ENCODE measurements at places on chromosomes 2 and 18.

GRCh38 chr2:100036026-100036425, 106.4 kb downstream of the AFF3 start:
- DNase-seq = no peak

GRCh38 chr2:11444737-11445136, 21.2 kb downstream of the E2F6 start:
- DNase-seq = no peak

DNA sequence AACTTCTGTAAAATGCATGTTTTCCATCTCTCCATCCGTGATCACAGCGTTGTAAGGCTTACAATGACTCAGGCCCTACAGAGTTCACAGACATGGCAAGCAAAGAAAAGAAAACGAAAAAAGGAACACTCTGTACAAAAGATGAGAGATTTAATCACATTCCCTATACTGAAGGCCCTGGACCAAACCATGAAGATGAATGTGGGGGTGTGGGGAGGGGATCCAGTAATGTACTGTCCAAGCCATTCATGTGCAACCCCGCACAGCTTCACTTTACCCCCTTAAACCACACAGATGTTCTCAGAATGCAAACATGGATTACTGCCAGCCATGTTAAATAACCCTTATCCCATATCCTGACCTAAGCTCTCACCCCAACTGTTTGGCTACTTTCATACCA, 391.1 kb downstream of the NCKAP5 start:
- no peak for DNase-seq

- no peak for DNase-seq
Observed at GRCh38 chr18:8003878-8004675, 437.0 kb downstream of the PTPRM start.

GRCh38 chr2:126886211-126886915, 12.3 kb upstream of the TEX51 start:
- DNase-seq = peak; percentile 30

DNA sequence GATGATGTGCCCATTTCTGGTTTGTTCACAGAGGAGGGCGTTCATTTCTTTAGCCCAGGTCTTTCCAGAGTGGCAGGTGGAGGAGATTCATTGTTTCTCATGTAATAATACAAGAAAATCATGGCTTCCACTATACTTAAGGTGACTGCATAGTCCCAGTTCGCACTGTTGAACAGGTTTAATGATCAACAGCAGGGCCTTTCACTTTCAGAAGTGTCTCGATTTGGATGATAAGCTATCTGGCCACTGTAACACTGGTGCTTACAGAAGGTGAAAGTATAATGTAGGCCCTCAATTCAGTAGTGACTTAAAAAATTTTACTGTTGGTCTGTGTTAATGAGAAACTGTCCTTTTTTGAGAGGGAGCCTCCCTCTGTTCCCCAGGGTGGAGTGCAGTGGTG, 1.4 kb downstream of the RMC1 start:
- no peak for DNase-seq

GRCh38 chr18:9827793-9828505, 57.8 kb upstream of the TXNDC2 start:
- no peak for DNase-seq

DNA sequence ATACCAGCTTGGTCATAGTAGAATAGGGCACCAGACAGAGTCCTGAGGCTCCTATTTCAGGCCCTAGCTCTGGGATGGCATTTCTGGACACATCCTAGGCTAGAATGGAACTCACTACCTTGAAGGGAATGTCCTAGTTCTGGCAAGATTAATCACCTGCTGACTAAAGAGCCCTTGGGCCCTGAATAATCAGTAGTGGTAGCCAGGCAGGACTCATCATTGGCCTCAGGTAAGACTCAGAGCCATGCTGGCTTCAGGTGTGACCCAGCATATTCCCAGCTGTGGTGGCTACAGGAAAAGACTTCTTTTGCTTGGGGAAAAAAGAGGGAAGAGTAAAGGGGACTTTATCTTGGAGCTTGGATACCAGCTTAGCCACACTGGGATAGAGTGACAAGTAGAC, 131.0 kb upstream of the SRD5A2 start:
- DNase-seq = no peak

GRCh38 chr2:241051578-241052487, 50.3 kb downstream of the MTERF4 start:
- no peak for DNase-seq

GRCh38 chr2:112243233-112243632, 11.6 kb downstream of the ZC3H8 start:
- no peak for DNase-seq

- no peak for DNase-seq
Observed at GRCh38 chr2:54560146-54560881, 104.2 kb downstream of the SPTBN1 start.

GRCh38 chr2:239275847-239276831, 124.7 kb downstream of the HDAC4 start:
- no peak for DNase-seq

DNA sequence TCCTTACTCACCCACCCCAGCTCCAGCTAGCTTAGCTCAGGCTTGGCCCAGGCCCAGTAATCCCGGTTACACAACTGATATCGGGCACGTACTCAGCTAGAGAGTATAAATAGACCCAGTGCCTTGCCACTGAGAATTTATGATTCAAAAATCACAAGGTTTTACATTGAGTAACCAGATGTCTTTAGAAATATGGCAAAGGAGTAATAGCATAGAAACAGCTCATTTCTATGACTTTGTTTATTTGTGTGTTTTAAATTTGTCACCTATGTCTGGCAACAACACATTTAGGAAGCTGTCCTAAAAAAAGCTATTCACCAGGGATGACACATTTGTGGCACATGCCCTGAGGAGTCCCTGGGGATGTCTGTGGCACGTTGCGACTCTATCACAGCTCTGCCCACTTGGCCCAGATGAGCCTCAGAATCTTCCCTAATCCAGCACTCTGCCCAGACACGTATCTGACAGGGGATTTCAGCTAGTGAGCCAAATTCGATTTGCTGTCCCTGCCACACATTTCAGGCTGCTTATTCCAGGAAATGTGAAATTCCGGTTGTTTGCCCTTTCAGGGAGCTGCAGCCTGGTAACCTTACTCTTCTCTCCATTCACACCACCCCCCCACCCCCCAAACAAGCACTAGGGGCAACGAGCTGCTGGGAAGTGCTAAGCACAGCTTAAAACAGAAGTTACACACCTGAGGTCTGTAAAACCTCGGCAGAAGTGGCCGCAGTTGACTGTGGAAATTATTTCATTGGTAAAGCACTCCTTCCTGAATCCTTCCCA, 85.4 kb upstream of the ZCCHC2 start:
- no peak for DNase-seq

- no peak for DNase-seq
Observed at GRCh38 chr2:20366672-20367116, 16.1 kb upstream of the PUM2 start.

GRCh38 chr2:19361325-19361990, 3.0 kb upstream of the OSR1 start:
- no peak for DNase-seq

DNA sequence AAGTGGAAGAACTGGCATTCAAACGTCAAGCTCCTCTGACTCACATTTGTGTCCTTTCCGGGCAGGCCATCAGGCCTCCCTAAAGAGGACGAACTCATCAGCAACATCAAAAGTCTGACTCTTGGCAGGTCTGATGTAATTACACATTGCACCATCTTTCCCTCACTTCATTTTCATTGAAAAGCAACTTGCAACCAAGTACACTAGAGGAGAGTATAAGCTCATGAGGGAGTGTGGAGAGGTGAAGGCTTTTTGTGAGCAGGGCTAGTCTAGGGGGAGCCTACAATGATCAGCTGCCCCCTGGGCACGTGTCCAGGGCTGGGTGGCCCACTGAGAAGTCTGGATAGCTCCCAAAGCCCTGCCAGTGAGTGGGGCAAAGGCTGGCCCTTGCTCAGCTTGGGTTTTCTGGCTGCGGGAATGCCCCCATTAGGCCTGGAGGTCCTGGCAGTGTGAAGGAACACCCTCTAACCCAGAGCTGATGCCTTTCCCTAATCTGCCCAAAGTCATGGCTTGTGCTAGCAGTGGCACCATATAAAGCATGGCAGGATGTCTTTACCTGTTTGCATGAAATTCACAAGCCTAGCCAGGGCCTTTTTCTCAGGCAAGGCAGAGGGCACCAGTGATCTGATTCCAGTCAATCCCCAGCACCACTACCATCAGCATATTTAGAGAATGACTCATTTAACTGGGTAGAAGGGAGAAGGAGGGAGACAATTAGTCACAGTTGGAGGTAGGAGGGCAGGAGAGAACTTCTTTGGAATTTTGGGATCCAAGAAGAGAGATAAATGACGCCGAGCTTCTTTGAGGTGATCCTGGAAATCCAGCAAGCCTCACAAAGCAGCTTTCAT, 8.5 kb upstream of the DAW1 start:
- DNase-seq = no peak

DNA sequence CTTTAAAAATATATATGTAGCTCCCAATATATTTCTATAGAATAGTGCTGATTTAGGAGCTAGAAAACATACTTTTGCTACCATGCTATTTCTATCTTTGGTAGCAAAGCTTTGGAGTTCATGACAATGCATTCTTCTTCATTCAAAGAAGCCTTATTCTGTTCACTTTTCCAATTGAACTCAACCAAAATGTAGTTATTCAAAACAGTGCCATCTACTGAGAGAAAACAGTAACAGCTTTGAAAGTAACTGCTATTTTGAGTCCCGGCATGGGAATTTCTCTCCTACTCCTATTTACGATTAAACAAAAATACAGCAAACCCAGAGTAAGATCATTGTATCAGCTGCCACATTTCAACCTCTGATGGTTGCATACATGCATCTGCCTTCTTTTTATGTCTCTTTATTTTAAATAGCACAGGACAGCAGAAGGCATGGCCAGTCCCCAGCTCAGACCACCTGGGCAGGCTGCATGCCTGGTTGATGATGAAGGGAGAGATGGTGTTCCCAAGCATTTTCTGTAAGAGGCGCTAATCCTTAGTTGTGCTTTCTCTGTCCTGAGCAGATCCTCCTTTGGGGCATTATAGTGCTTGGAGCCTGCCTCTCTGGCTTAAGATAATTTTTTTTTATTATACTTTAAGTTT, 69.7 kb upstream of the SULT1C3 start:
- DNase-seq = no peak

DNA sequence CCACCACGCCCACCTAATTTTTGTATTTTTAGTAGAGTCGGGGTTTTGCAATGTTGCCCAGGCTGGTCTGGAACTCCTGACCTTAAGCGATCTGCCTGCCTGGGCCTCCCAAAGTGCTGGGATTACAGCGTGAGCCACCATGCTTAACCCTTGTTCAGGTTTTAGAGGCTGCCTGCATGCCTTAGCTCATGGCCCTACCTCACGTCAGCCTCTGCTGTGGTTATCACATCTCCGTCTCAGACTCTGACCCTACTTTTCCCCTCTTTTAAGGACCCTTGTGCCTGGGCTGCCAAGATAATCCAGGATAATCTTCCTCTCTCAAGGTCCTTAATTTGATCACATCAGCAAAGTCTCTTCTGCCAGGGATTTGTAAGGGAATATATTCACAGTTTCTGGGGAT, 98.2 kb upstream of the PMAIP1 start:
- no peak for DNase-seq

DNA sequence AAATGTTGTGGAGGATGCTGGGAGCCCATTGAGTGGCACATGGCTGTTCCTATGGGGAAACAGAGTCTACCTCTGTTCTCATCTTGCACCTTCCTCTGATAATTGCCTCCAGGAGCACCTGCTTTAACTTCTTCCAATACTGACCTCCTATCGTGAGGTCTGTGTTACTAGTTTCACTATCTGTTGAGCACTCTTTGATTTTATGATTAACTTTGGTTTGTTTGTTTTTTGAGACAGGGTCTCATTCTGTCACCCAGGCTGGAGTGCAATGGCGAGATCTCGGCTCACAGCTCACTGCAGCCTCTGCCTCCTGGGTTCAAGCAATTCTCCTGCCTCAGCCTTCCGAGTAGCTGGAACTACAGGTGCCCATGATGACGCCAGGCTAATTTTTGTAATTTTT, 12.1 kb upstream of the RFX8 start:
- no peak for DNase-seq

DNA sequence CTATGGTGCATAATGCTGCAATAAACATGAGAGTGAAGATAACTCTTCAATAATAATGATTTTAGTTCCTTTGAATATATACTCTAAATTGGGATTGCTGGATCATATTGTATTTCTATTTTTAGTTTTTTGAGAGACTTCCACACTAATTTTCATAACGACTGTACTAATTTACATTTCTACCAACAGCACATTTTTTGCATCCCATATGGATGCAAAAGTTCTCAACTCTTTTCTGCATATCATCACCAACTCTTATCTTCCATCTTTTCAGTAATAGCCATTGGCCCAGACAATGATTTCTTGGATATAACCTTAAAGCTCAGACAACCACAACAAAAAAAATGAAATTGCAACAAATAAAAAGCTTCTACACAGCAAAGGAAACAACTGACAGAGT, 1082.4 kb downstream of the CNTNAP5 start:
- no peak for DNase-seq

GRCh38 chr2:119440873-119441272, 9.2 kb downstream of the TMEM37 start:
- no peak for DNase-seq

GRCh38 chr2:8693157-8693821, 11.4 kb downstream of the ID2 start:
- DNase-seq = no peak

DNA sequence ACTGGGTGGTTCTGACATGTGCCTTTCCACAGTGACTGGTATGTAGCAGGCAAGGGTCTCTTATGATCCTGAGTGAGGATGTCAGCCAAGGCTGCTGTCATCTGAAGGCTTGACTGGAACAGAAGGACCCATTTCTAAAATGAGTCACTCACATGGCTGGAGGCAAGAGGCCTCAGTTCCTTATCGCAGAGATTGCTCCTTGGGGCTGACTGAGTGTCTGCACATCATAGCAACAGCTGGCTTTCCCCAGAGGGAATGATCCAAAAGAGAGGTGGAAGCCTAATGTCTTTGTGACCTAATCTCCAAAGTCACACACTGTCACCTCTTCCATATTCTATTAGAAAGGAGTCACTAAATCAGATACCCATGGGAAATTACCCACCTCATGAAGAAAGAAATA, 114.0 kb downstream of the NEDD4L start:
- DNase-seq = no peak

- no peak for DNase-seq
Observed at GRCh38 chr2:101354420-101355311, 32.6 kb downstream of the CREG2 start.

- no peak for DNase-seq
Observed at GRCh38 chr2:70531419-70532086, 22.1 kb downstream of the TGFA start.

- DNase-seq = no peak
Observed at GRCh38 chr2:126275098-126275497, 380.9 kb upstream of the GYPC start.

- no peak for DNase-seq
Observed at GRCh38 chr2:134773759-134774742, 55.3 kb upstream of the TMEM163 start.
